MM.1S (cell line): ENCODE measurements at places on chromosomes 4 and X.

DNA sequence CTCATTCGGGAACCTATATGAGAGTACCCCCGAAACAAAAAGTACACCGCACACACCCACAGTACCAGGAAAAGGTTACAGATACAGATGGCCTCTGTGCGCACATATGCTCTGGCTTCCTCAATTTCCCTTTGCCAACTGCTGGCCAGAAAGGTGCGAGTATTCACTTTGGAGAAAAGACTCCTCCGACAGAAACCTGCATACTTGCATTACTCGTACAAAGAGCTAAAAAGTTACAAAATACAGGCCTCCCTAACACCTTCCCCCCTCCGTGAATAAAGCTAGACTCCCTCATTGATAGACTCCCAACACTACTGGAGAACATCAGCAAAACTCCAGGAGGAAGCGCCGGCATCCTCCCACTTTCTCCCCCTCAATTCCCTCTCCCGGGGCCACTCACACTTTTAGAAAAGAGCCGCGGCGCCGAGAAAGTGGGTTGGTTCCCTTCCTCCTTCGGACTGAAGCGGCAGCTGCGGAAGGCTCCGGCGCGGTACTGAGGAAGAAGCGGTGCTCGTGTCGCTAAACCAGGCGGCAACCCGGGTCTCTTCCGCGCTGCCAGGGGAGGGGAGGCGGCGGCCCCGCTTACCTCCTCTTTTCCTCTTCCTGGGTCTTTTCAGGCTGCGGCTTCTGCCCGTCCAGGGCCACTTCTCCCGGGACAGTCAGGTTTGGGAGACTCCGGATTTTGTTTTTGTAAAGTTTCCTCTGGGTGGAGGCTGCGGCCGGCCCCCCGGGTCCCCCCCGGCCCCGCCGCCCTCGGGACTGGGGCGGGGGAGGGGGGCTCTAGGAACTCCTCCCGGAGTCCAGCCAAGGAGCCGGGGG, 1.1 kb downstream of the FBXW7 start:
- no peaks in the 10 kb centered on the region for H3K36me3 ChIP-seq
- peak; percentile 43 for DNase-seq
- H3K27me3 ChIP-seq: no peaks in the 10 kb centered on the region
- H3K27ac ChIP-seq: peak overlapping the region; percentile 97; the same call in 1 of the 2 replicates
- H3K4me3 ChIP-seq: peak overlapping the region; percentile 94

DNA sequence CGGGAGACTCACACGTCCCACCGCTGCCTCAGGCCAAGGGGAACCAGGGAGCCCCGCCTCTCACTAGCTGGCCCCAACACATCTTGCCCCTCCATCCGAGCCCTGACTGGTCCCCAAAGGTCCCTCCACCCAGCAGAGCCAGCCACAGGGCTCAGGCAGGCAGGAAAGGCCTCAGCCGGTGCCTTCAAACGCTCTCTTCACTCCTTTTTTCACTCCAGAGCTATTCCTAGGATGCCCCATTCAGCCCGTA, 1.5 kb upstream of the ARHGAP4 start:
- H3K36me3 ChIP-seq: no peaks in the 10 kb centered on the region
- DNase-seq: peak; percentile 14
- H3K4me1 ChIP-seq: peaks cover 11% of the 10 kb centered on the region; the same call in 1 of the 2 replicates
- H3K27me3 ChIP-seq: no peaks in the 10 kb centered on the region

DNA sequence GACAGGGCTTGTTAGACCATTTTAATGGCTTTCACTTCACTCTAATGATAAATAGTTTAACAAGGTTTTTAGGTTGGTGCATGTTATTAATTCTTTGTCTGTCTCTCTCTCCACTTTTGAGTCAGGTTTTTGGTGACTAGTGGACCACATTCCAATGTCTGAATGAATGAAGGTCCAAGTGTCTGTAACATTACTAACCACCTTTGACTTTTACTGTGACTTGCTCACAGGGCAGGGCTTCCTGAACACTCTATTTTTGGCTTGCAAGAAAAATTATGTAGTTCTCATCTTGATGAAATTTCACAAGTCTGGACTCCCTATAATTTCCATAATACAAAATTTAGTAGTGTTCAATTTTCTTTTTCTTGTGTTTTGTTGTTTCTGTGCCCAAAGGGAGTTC, 78.9 kb upstream of the BMPR1B start:
- no peaks in the 10 kb centered on the region for H3K4me1 ChIP-seq
- no peaks in the 10 kb centered on the region for H3K36me3 ChIP-seq
- no peak overlapping the region for H3K4me3 ChIP-seq
- no peaks in the 10 kb centered on the region for H3K27me3 ChIP-seq
- DNase-seq: no peak

- DNase-seq: no peak
- no peaks in the 10 kb centered on the region for H3K36me3 ChIP-seq
- H3K4me1 ChIP-seq: no peaks in the 10 kb centered on the region
- no peaks in the 10 kb centered on the region for H3K27me3 ChIP-seq
- H3K27ac ChIP-seq: no peak overlapping the region
These were observed 117.4 kb upstream of the MAB21L2 start for GRCh38 chr4:150464523-150464922.

DNA sequence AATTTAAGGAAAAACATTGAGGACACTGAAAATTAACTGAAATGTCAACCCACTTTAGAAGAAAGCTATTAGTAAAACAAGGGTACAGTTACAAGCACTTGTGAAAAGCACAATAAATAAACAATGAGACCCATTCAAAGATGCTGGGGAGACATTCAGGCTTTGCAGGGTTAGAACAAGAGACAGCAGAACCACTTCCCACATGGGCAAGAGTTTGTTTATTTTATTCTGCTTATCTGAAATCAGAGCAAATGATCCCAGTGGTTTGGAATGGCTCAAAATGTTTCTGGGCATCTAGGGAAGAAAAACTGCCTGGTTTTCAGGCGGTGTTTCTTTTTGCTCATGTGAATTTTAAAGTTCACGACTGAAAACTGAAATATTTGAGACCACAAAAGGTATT, 42.4 kb downstream of the PPP3CA start:
- DNase-seq: no peak
- H3K27me3 ChIP-seq: no peaks in the 10 kb centered on the region
- no peaks in the 10 kb centered on the region for H3K36me3 ChIP-seq
- no peak overlapping the region for H3K4me3 ChIP-seq

DNA sequence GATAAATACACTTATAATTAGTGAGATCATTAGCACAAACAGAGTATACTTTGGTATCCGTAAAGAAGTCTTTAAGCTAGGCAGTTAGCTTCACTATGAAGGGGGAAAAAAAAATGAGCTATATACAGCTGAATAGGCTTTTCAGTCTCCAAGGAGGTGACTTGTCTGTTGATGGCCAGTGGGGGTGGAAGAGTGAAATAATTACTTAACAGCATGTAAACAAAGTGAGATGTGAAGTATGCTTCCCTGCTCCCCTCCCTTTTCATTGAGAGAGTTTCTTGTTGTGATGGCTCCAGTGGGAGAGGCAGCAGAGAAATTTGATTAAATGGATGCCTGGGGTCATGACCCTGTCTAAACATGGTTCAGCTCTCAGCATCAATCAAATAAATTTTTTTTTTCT, 180.9 kb downstream of the DACH2 start:
- H3K4me1 ChIP-seq: no peaks in the 10 kb centered on the region
- H3K27ac ChIP-seq: no peak overlapping the region
- no peak overlapping the region for H3K4me3 ChIP-seq
- H3K36me3 ChIP-seq: no peaks in the 10 kb centered on the region
- H3K27me3 ChIP-seq: no peaks in the 10 kb centered on the region
- DNase-seq: no peak

- H3K27ac ChIP-seq: no peak overlapping the region
- peak; percentile 37 for DNase-seq
- no peaks in the 10 kb centered on the region for H3K36me3 ChIP-seq
- no peaks in the 10 kb centered on the region for H3K4me1 ChIP-seq
- H3K27me3 ChIP-seq: no peaks in the 10 kb centered on the region
- H3K4me3 ChIP-seq: no peak overlapping the region
These were observed 118.5 kb upstream of the OTUD4 start for GRCh38 chr4:145298885-145299284.

DNA sequence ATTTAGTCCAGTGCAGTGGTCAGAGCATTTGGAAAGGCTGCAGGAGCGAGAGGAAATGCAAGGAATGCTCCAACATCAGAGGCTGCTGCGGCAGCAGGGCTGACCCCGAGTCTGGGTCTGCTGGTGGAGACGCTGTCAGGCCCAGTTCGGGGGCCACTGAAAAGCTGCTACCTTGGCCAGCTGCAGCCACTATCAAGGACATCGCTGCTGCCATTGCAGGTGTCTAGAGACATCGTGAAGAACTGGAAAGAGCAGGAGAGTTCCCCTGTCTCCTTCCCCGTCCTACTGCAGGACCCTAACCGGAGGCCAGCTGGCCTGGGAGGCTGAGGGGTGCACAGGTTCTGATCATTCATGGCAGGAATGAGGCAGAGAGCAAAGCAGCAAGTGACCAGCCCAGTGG, 29.5 kb upstream of the GPR78 start:
- peaks cover 61% of the 10 kb centered on the region for H3K27me3 ChIP-seq
- no peaks in the 10 kb centered on the region for H3K36me3 ChIP-seq
- no peak overlapping the region for H3K4me3 ChIP-seq
- DNase-seq: no peak

GRCh38 chr4:74534121-74534520, 89.2 kb downstream of the AREG start:
- DNase-seq: no peak
- no peak overlapping the region for H3K27ac ChIP-seq
- H3K4me3 ChIP-seq: no peak overlapping the region
- no peaks in the 10 kb centered on the region for H3K27me3 ChIP-seq

GRCh38 chr4:142858446-142858845, 12.3 kb upstream of the INPP4B start:
- peak; percentile 6 for DNase-seq
- H3K4me1 ChIP-seq: no peaks in the 10 kb centered on the region
- no peaks in the 10 kb centered on the region for H3K27me3 ChIP-seq
- no peak overlapping the region for H3K4me3 ChIP-seq
- no peaks in the 10 kb centered on the region for H3K36me3 ChIP-seq
- H3K27ac ChIP-seq: no peak overlapping the region
